T-helper 17 cell (primary cell): ENCODE measurements at places on chromosomes 7 and 10.
A peak's percentile ranks its signal among the peaks of the same experiment; 100 is the strongest.

DNA sequence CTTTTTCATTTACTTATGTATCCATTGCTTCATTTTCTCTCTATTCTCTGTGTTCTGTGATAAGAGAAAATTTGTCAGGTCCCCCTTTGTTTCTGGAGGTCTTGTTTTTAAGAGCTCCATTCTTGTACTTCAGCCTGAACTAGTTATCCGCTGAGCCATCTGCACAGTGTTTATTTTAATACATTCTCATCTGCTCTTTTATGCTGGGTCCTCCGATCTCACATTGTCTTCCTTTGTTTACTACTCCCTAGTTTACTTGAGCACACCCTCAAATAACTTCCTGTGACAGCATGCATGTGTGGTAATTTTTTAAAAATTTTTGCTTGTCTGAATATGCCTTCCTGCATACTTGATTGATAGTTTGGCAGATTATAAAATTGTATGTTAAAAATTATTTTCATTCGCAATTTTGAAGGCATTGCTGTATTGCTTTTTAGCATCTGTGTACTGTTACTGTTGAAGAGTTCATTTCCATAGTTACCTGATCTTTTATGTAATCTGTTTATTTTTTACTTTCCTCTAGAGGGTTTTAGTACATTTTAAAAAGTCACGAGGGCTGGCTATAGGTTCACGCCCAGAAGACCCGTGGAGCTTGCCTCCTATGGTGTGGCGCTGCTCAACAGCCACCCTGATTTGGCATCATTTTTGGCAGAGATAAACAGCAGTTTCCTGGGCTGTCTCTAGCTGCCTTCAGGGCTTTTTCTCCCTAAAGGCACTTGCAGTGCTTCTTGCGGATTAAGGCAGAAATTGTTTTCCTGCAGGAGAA is 31.9 kb downstream of the RSBN1L start:
- DNase-seq = no peak

DNA sequence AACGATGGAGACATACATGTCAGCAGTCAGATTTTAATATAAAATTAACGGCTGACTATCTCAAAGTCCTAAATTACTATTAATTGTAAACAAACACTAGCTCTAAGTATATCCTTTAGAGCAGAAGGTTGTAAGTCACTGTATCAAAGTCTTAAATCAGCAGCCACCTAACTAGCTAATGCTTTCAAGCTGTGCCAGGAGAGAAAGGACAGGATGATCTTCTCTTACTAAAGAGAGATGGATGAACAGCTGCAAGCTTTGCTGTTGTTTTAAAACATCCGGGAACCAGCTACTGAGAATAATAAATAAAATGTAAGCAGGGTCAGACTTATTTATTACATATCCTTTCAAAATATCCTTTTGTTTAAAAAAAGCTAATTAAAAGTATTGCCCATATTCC is 24.0 kb upstream of the ABLIM1 start:
- no peak for DNase-seq

- DNase-seq = no peak
Measured at GRCh38 chr7:108686494-108686893, 116.8 kb downstream of the DNAJB9 start.

DNA sequence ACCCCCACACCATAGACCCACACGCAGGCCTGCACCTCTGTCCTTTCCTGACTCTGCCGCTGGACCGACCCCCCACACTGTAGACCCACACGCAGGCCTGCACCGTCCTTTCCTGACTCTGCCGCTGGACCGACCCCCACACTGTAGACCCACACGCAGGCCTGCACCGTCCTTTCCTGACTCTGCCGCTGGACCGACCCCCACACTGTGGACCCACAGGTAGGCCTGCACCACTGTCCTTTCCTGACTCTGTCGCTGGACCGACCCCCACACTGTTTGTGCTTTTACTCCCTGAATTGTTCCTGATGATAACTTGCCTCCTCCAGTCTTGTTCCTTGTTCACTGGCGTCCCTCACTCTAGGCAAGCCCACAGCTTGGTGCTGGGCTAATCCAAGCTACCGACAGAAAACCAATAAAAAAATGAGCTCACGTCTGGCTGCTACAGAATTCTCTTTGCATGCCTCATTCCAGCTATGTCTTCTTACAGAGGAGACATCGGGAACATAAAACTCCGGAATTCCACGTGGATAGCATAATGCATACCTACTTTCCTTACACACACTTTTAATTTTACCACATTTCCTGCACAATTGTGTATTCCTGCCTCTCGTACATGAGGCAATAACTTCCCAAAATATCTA is 494.3 kb downstream of the PTPRN2 start:
- no peak for DNase-seq

GRCh38 chr7:100539436-100540006 is 518 bp downstream of the AGFG2 start:
- DNase-seq = no peak

GRCh38 chr7:130486954-130487436 is 4.9 kb upstream of the MEST start:
- no peak for DNase-seq

DNA sequence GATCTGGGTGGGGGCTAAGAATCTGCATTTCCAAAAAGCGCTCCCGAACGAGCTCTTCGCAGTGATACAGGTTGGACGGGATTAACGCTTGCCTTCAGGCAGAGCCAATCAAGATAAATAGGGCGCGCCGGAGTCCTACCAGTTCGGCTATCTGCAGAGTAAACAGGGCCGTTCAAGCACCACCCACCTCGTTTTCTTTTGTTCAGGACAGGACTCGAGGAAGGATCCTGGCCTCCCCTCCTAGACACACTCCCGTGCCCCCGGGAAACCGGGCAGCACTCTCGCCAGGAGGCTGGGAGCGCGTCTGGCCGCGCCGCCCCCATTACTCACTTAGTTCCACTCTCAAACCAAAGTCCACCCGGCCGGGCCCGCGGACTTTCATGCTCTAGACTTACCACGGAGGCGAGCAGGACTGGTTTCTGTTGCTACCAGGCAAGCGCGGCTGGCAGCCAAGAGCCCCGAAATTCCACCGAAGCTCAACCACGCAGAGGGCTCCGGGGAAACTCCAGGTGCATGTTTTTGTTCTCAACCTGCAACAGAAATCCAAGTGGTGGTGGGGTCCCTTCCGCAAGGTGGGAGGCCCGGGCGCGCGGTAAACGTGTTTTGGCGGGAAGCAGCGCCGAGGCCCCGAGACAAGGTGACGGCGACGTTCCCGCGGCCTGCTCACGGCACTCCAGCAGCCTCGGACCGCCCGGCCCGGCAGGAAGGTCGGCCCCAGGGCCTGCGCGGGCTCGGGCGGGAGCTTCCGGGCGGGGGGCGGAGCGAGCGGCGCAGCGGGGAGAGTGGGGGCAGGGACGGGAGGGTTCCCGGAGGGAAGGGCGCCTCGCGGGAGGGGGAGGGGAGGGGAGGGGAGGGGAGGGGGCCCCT is 12.7 kb downstream of the HNRNPF start:
- DNase-seq = peak; percentile 45

DNA sequence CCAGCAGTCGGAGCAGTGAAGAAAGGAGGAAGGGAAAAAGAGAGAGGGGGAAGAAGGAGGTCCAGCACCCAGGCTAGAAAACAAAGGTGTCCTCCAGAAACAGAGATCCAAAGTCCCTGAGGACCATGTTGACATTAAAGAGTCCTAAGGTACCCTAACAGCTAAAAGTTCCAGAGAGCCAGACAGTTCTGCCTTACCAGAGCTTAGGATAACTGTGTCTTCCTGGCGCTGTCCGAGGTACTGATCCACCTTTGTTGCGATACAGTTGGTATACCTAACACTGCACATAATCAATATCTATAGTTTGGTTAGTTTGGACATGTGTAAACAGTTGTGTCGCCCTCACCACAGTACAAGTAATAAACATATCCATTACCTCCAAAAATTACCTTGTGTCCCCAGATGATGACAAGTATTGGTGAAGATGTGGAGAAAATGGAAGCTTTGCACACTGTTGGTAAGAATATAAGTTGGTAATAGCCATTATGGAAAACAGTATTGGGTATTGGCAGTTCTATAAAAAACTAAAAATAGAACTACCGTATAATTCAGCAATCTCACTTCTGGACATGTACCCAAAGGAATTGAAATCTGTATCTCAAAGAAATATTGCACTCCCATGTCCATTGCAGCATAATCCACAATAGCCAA is 59.8 kb downstream of the GRID1 start:
- DNase-seq = no peak

DNA sequence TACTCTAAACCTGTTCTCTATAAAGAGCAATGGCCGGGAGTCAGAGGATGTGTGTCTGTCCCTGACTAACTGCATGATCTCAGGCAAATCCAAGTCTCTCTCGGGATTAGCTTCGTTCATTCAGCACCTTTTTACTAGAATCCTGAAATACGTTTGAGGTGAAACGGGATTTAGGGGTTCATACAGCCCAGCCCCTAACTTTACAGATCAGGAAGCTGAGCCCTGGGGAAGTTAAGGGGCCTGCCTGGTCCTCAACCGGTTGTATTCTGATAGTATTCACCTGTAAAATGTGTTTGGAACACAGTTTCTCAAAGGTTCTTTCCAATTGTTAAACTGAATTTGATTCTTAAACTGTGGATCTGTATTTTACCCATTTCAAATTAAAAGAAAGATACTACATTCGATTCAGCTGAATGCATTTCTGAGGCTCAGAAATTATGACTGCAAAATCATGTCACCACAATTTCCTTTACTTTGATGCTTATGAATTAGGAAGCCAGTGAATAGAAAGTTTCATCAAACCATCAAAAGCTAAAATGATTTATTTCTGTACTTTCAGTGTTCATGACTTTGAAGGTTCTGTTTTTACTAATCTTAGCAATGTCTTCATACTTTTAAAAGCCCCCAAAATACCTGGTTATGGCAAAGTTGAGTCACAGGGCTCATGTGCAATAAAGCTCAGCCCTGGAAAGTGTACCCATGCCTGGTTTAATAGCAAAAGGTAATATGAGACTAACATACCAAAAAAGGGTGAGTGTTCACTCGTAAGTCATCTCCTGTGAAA is 28.9 kb upstream of the EZH2 start:
- DNase-seq = no peak
